ENCODE measurements at places on chromosomes 6 and 20. TPM values are rescaled to one million over a fixed set of nuclear protein-coding genes. Genes with fewer than 3 reads are reported as not detected.

Gene GTPBP2
- total RNA-seq, result 25.1 TPM

GRCh38 chr6:51626391-51626790, 461.0 kb downstream of the PKHD1 start:
- DNase-seq, result no peak

GRCh38 chr6:155264693-155265320, 994 bp downstream of the CLDN20 start:
- DNase-seq, result no peak

DNA sequence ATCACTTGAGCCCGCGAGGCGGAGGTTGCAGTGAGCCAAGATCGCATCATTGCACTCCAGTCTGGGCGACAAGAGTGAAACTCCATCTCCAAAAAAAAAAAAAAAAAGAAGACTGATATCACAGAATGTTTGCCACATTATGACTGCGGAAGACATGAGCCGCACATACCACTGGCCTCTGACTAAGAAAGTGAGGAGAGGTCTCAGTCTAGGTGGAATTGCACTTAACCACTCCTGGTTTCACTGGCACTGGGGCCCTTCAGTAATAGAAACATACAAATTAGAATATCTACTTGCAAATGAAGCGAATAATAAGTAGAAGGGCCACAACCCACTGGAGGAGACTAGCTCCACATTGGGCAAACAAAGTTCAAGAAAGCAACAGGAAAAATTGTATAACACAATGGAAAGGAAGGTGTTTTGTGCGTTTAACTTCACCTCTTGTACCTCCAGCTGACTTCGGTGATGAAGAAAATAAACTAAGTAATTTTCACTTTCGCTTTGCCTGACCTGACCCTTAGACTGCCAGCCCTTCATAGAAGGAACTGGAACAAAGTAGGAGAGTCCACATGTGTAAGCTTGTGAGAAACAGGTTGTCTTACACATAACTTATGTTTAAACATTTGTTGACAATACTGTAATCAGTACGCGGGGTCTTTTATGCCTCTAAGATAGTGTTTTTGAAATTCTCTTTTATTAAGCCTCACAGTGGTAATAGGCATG, 147.5 kb upstream of the TSHZ2 start:
- DNase-seq, result no peak

DNA sequence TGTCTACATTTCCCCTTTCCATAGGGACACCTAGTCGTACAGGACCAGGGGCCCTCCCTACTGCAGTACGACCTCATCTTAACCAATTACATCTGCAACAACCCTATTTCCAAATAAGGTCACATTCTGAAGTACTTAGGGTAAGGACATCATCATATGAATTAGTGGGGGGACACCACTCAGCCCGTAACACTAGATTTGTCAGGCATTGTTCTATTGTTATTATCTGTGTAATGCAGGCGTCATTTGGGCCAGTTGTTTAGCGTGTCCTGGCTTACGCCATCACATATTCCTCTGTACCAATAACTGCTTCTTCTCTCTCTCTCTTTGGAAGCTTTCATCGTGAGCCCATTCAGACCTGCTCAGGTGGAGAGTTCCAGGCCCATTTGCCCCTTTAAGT, 89.3 kb downstream of the CAP2 start:
- DNase-seq, result no peak

GRCh38 chr6:147653631-147654030, 145.1 kb downstream of the SAMD5 start:
- DNase-seq, result no peak

DNA sequence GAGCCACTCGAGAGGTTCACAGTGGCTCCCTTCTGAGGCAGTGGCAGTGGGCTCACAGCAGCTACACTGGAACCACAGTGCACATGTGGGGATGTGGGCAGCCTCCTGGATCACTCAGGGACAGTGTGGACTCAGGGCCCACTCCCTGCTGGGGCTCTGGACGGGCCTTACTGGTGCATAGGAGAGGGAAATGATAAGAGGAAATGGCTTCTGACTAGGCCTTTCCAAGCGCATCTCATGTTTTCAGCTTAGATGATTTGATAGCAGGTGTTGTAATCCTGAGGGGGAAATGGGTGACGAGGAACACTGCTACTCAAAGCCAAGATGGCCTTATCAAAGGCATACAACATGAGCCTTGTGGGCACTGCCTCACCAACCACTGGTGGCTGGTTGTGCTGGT, 44.0 kb downstream of the PANK2 start:
- DNase-seq, result no peak

- DNase-seq, result no peak
Observed at GRCh38 chr6:144131248-144131709, 19.0 kb upstream of the STX11 start.

Measured in Right ventricle myocardium superior (tissue), 1 donor.